Activated CD4-positive, alpha-beta T cell treated with anti-CD3 and anti-CD28 coated beads, Interleukin-2, amount 50 U/mL, for 16 hours (primary cell): ENCODE measurements at places on chromosomes 12 and 14.

DNA sequence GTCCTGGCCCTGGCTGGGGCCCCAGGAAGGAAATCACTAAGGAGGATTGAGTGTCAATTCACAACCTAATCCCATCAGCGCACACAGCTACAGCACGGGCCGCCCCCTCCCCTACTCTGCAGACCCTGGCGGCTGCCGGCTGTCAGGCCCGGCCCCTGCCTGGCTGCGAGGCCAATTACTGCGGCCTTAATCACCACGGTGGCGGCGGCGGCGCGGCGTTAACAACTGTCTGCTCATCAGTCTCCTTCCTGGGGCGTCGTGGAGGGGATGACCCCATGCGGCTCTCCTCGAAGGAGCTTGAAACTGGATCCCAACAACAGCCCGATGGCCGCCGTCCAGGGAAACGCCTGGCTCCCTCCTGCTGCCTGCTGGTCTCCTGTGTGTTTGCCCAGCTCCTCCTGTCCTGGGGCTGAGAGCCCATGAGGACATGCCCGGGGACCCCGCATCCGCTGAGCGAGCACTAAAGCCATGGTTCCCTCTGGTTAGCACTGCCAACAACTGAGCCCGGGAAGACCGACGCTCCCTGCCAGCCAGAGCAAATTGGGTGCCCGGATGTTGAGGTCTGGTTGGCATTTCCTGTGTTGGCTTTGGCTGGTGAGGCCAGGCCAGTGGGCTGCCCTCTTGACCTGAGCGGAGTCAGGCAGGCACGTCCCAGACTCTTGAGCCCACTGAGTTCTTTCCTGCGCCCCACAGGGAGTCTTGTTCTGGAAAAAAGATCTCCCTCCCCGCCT is 21.8 kb upstream of the EIF2B2 start:
- DNase-seq: no peak

GRCh38 chr14:61130512-61131260 is 149.6 kb downstream of the SLC38A6 start:
- DNase-seq: no peak

DNA sequence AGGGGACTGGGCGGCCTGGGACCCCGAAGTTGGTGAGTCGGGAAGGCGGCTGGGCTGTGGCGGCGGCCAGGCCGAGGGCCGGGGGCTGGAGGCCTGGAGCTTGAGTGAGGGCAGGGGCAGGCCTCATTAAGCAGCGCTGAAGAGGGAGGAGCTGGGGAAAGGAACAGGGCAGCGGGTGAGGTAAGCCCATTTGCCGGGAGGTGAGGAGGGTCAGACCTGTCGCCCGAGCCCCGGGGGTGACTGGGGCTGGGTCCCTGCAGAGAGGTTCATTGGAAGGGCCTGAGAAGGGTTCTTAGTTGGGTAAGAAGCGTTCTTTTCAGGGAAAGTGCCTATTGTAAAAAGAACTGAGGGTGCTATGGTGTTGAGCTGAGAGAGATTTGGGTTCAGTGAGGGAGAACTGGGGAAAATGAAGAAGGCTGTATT is 441 bp downstream of the RAB5B start:
- peak; percentile 47 for DNase-seq

GRCh38 chr12:122026706-122027333 is 5.1 kb downstream of the BCL7A start:
- DNase-seq: no peak

DNA sequence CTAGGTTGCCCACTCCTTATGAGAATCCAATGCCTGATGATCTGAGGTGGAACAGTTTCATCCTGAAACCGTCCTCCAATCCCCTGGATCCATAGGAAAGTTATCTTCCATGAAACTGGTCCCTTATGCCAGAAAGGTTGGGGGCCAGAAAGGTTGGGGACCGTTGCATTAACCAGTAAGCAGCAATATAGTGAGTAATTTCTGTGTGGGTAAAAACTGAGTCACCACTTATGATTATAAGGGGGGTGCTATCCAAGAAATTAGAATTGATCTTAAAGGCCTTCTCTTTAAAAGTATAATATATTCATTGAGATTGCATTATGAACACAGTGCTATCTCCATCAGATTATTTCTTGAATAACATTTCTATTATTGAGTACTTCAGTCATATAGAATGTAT is 97.2 kb downstream of the PCNX1 start:
- no peak for DNase-seq

- no peak for DNase-seq
These were observed 502 bp upstream of the MBIP start for GRCh38 chr14:36320897-36321381.
